ENCODE measurements at places on chromosomes 6 and 20.

DNA sequence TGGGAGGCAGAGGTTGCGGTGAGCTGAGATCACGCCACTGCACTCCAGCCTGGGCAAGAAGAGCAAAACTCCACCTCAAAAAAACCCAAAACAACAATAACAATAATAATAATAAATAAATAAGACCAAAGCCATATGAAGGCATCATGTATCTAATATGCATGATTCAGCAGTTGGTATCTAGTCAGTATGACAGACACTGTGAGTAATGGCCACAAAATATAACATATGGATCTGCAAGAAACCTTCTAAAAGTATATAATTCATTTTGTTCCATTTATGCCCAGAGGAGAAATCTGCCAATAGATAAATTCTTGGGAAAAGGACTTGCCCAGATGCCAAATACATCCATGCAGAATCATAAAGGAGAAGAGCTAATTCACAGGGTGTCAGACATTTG lies 252.3 kb downstream of the BTBD9 start:
- DNase-seq = no peak

GRCh38 chr20:56429502-56429901 lies 17.4 kb downstream of the CASS4 start:
- DNase-seq = peak; percentile 51

GRCh38 chr6:165487950-165488349 lies 175.1 kb downstream of the PDE10A start:
- no peak for DNase-seq

DNA sequence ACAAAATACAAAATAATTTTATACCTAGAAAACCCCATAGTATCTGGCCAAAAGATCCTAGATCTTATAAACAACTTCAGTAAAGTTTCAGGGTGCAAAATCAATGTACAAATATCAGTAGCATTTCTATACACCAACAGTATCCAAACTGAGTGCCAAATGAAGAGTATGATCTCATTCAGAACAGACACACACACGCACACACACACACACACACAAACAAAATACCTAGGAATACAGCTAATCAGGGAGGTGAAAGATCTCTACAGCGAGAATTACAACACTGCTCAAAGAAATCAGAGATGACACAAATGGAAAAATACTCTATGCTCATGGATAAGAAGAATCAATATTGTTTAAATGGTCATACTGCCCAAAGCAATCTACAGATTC lies 49.2 kb downstream of the TOMM6 start:
- DNase-seq = no peak

DNA sequence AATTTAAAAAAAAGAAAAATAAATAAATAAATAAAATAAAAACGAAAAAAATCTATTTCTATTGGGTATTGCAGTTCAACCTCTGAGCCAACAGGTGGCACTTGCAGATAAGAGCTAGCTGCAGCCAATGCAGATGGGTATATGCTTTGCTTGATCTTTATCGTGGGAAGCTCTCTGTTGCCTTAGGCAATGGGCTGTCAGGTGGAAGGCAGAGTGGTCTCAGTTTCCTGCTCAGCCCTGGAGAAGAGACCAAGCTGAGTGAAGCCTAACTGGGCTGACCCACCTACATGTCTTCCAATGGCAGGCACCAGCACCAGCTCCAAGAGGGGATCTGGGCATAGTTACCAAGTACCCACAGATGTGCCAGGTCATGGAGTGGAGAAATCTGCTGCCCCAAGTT lies 95.0 kb downstream of the AK9 start:
- peak; percentile 0 for DNase-seq

GRCh38 chr20:23139524-23139923 lies 53.4 kb upstream of the CD93 start:
- no peak for DNase-seq

- no peak for DNase-seq
These were observed 57.7 kb downstream of the RBM38 start for GRCh38 chr20:57448764-57449354.

DNA sequence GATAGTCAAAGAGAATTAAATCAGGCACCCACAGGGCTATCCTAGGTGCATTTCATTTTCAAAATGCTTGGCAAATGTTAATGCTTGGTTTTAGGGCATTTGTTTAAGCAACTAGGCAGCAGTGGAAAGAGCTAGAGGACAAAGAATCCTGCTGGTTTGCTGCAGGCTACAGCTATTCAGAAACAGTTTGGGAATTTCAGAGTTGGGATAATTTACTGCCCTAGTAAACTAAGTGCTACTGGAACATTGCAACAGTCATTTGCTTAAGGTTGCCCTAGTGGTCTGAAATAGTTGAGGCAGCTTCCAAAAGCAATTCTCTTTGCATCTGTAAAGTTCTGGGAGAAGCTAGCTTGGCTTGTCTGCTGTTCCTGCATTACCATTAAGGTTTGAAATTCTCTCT lies 312.7 kb downstream of the LAMA2 start:
- no peak for DNase-seq

- no peak for DNase-seq
These were observed 68.2 kb upstream of the SSTR4 start for GRCh38 chr20:22966787-22967464.

GRCh38 chr6:13436399-13437217 lies 50.8 kb downstream of the GFOD1 start:
- DNase-seq = no peak

GRCh38 chr20:58740356-58741308 lies 48.0 kb downstream of the NPEPL1 start:
- DNase-seq = no peak

DNA sequence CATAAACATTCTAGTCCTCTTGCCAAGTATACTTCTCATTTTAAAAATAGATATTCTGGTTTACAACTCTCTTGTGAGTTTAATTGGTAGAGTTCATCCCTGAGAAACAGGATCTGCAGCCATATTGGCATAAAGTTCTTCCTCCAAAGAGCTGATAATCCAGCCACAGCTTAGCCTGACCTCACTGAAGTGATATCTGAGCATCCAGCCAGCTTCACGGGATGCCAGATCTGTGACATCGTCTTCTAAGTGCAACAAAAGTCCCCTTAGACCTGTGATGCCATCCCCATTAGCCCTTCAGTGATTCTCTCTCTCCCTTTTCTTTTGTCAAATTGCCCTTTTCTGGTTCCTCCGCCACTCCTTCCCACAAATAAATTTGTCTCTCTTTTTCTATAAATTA lies 180.6 kb upstream of the STXBP5 start:
- DNase-seq = no peak

DNA sequence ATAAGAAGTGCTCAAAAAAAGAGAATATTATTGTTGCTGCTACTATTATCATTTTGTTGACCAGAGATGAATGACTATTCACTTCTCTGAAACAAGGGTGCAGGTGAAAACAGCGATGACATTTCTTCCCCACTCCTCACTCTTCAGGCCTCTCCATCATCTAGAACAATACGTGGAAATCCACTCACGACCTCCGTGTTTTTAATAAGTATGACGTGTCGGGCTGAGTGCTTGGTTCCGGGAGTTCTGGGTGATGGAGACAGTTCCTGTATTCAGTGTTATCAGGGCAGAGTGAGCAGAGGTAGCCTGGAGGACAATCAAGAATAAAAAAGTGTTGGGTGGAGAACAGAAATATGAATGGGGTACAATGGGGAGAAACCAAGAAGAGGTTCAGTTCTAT lies 130.0 kb upstream of the ZNF217 start:
- DNase-seq = no peak

DNA sequence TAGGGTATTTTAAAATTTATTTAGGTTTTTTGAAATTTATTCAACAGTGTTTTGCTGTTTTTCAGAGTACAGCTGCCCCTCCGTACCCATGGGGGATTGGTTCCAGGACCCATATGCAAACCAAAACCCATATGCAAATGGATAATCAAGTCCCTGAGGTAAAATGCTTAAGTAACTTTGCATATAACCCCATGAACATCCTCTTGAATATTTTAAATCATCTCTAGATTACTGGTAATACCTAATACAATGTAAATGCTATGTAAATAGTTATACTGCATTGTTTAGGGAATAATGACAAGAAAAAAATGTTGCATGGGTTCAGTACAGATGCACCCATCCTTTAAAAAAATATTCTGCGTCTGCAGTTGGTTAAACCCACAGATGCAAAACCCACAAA lies 547.9 kb upstream of the CDH4 start:
- no peak for DNase-seq

DNA sequence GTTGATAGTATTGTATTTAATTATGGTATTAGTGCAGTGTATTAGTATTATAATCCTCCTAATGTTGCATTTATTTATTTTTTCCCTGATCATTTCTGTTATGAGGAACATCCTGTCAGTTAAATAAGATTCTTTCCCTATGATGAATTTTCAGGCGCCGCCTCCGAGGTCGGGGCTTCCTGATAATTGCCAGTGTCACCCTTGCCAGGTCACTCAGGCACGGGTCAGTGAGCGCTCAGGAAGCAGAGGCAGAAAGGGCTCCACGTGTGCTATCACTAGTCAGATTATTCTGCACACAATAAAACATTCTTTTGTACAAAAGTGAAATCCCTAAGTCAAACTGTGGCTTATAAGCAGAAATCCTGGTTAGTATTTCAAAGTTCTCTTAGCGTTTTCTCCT lies 64.8 kb downstream of the TSHZ2 start:
- no peak for DNase-seq

DNA sequence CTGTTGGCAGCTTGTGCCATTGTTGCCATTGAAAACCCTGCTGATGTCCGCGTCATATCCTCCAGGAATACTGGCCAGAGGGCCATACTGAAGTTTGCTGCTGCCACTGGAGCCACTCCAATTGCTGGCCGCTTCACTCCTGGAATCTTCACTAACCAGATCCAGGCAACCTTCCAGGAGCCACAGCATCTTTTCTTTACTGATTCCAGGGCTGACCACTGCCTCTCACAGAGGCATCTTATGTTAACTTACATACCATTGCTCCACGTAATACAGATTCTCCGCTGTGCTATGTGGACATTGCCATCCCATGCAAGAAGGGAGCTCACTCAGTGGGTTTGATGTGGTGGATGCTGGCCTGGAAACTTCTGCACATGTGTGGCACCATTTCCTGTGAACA lies 221.8 kb upstream of the FAM83B start:
- no peak for DNase-seq

GRCh38 chr6:15077006-15077405 lies 168.9 kb upstream of the JARID2 start:
- DNase-seq = no peak

GRCh38 chr6:13177664-13178063 lies 150.7 kb downstream of the TBC1D7 start:
- no peak for DNase-seq

GRCh38 chr6:116373300-116373699 lies 2.6 kb downstream of the DSE start:
- DNase-seq = no peak

- DNase-seq = no peak
These were observed 118.3 kb downstream of the RALGAPA2 start for GRCh38 chr20:20594171-20594530.

- peak; percentile 81 for DNase-seq
These were observed at the start of gene CDK5RAP1 for GRCh38 chr20:33401184-33401920. CDK5RAP1 (minus strand) TSS chr20:33401519; CDS start chr20:33397064, 4,455 bp downstream.

- peak; percentile 42 for DNase-seq
These were observed 1.5 kb upstream of the SLC2A4RG start for GRCh38 chr20:63737945-63738686.

DNA sequence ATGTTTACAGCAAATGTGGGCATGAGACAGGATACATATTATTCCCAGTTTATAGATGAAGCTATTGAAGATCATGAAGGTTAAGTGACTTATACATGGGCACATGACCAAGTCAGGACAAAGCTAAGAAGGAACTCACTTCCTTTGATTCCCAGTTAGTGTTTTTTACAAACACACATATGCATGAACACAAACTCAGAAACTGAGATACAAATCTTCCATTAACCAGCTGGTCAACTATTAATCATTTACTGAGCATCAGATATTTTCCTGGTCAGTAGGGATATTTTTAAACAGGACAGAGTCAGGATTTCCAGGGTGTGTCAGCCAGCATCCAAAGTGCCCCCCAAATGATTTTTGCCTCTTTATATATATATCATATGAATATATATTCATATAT lies 222.2 kb downstream of the OGFRL1 start:
- no peak for DNase-seq

DNA sequence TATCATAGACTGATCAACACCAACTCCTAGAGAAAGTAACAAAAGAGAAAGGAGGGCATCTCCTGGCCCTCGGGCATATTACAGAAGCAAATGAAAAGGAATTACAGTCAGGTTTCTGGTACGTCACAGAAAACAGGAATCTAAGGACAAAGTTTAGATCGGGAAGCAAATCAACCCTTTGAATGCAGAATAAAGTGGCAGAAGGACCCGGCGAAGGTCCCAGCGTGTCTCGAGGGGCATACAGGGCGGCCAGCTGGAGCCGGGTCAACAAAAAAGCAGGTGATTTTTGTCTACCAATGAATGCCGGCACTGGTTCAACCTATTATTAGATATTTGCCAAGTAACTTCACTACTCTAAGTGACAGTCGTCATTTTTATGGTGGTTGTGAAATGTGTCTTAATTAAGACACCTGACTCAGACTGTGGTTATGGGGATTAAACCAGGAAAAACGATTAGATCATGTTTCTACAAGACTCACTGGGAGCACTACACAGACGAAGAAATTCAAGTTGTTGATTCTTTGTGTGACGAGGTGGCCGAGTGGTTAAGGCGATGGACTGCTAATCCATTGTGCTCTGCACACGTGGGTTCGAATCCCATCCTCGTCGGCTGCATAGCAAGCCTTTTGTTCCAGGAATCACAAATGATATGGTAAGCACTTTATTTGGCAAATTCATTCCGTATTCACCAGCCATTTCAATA lies 12.4 kb upstream of the ZSCAN9 start:
- peak; percentile 77 for DNase-seq

- no peak for DNase-seq
These were observed 397.4 kb downstream of the MAFB start for GRCh38 chr20:40291493-40292135.

- no peak for DNase-seq
These were observed 27.5 kb upstream of the GLP1R start for GRCh38 chr6:39021041-39021440.

- DNase-seq = no peak
These were observed 1021.6 kb upstream of the MAP3K7 start for GRCh38 chr6:91608428-91608827.

- no peak for DNase-seq
These were observed 63.0 kb upstream of the VSTM2L start for GRCh38 chr20:37839955-37840354.

GRCh38 chr6:159829526-159829925 lies 29.4 kb downstream of the PNLDC1 start:
- DNase-seq = no peak
